Inflammatory macrophage (primary cell): ENCODE measurements at places on chromosomes 3 and 15.

DNA sequence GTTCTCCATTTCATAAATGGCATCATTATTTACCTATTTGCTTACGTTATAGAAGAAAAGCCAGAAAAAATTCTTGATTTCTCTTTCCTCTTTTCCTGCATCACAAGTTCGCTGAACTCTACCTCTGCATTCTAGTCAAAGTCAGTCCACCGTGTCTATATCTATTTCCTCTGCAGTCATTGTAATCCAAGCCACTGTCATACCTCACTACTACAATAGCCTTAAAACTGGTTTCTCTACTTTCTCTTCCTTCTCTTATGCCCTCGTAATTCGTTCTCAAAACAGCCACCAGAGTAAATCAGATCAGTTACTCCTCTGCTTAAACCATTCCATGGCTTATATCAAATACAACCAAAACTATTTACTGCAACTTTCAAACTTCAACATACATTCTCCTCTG, 13.4 kb upstream of the FAM81A start:
- no peak for DNase-seq

GRCh38 chr15:40793216-40793989, 13.5 kb upstream of the ZFYVE19 start:
- DNase-seq: peak; percentile 12

GRCh38 chr15:29860872-29861271, 38.6 kb upstream of the TJP1 start:
- DNase-seq: no peak

DNA sequence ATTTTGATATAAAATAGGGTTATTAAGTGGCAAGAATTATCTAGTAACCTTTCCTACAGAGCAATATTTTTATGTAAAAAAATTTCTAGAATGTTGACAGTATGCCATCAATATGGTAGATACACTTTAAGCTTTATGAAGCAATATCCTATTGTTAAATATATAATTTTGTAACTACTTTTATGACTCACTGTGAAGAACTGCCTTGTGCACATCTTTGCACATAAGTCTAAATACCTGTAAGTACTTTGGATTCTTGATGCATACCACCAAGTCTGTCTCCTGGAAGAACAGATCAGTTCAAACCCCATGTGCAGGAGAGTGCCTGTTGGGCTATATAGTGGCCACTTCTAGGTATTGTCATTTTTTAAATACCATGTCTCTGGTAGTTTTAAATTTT, 205.7 kb upstream of the EIF1B start:
- DNase-seq: no peak

DNA sequence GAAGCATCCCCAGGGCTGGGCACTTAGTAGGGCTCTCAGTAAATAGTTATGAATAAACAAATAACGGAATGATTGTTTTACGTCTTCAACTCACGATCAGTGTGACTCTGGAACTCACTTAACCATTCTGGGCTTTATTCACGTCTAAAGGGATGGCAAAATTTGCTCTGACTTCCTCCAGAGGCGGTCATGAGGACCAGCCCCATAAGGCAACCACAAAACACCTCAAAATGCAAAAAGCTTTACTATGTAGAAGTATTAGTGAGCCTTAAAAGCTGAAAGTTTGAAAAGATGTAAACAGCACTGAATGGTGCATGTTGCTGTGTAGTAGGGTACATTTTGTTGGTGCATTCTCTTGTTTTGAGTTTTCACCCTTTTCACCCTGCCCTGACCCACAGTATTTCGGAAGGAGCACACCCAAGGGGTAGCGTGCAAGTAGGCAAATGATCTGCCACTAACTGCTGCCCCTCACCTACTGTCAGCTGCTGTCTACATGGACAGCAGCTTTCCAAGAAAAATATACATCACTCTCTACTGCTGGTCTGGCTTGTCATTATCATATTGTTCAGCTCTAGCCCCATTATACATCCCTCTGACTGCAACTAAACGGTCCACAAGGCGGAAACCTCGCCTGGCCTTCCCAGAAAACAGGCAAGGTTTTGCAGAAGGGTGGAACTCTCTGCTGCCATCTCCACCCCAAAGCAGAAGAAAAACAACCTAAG, 308.5 kb upstream of the PROK2 start:
- no peak for DNase-seq

GRCh38 chr3:151673974-151674373, 59.8 kb upstream of the AADACL2 start:
- DNase-seq: no peak

GRCh38 chr15:42733027-42733426, 3.9 kb downstream of the CDAN1 start:
- DNase-seq: no peak

- DNase-seq: no peak
Observed at GRCh38 chr3:115695090-115695489, 71.8 kb downstream of the GAP43 start.

DNA sequence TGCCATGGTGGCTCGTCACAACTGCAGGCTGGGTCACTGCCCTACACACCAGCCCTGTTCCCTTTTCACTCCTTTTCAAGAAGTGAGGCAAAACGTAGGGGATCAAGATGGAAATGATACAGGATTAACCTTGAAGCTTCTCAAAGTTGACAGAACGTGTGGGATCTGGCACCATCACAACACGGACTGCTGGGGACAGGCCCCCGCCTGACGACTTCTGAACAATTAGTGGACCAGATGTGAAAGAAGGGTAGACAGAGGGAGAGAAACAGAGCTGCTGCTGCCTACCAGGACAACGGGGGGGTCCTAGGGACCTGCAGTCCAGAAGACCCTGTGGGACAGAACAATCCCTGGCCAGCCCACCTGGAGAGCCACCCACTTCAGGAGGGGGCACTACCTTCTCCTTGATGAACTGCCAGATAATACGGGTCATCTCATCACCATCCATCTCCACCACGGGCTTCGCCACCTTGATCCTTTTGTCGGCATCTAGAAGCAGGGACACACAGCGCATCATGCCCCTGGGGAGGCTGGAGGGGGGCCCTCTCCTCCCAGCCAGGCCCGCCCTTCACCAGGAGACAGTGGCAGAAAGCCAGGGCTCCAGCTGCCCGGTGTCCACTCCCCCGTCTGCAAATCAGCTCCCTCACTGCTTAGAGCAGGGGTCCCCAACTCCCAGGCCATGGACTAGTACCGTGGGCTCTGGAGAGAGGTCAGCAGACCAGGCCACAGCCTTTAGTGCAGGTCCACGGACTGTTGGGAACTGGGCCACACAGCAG, 10.9 kb downstream of the IDH2 start:
- no peak for DNase-seq

DNA sequence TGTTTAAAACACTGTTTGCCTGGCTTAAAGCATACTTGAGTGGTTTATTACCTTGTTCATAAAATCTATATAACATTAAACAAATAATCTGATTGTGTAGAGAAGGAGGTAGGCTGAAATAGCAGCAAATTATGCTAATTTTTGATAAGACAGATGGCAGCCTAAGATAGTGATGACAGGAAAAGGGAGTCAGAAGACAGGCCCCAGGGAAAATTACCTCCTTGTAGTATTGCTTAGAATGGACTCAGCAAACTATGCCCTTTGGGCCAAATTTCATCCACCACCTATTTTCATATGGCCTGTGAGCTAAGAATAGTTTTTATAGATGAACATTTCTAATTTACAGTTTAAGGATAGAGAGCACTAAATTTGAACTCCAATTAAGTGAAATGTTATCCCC, 37.8 kb downstream of the CHD2 start:
- DNase-seq: no peak

GRCh38 chr3:112327371-112327951, 5.5 kb upstream of the CD200 start:
- peak; percentile 65 for DNase-seq

GRCh38 chr15:34206011-34206410, 3.9 kb downstream of the KATNBL1 start:
- DNase-seq: no peak

- no peak for DNase-seq
Observed at GRCh38 chr3:130733236-130733875, 13.3 kb downstream of the PIK3R4 start.

DNA sequence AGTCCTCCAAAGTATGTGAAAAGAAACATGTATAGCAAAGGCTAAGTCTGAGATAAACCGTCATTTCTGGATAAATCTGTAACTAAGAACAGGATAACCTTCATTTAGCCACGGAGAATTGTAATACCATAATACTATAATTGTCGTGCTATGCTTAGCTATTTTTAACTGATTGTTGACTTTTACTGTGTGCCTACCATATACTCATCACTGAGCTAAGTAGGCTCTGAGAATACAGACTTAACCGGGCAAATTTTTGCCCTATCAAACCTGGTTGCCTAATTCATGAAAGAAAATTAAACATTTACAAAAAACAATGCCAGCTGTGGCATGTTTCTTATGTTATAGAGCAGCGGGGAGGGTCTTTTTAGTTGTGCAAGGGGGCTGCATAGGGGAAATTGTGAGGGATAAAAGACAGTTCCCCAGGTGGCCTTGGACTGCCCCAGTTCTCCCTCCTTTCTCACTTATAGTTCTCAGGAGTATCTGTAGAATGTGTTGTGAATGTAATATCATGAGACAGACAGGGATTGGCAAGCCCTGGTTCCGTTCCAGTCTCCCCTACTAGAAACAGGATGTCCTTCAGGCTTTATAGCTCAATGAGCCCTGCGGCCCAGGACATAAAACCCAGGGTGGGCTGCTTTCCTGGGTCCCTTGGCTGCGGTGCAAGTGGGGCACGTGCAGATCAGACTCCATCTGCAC, 318.5 kb downstream of the GBE1 start:
- DNase-seq: no peak

DNA sequence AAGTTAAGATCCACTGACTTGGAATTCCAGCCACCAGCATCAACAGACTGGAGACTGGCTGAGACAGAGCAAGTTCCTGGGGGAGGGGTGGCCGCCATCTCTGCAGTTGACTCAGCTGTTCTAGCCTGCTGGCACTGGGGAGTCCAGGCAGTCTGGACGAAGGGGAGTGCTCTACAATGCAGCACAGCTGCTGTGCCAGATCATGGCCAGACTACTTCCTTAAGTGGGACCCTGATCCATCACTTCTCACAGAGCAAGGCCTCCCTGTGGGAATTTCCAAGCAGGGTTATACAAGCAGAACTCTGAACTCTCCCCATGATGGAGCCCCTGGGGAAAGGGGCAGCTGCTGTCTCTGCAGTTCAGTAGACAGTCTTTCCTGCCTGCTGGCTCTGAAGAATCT, 35.2 kb downstream of the PYGO1 start:
- no peak for DNase-seq

GRCh38 chr3:194449913-194450312, 36.9 kb downstream of the ATP13A3 start:
- DNase-seq: no peak

DNA sequence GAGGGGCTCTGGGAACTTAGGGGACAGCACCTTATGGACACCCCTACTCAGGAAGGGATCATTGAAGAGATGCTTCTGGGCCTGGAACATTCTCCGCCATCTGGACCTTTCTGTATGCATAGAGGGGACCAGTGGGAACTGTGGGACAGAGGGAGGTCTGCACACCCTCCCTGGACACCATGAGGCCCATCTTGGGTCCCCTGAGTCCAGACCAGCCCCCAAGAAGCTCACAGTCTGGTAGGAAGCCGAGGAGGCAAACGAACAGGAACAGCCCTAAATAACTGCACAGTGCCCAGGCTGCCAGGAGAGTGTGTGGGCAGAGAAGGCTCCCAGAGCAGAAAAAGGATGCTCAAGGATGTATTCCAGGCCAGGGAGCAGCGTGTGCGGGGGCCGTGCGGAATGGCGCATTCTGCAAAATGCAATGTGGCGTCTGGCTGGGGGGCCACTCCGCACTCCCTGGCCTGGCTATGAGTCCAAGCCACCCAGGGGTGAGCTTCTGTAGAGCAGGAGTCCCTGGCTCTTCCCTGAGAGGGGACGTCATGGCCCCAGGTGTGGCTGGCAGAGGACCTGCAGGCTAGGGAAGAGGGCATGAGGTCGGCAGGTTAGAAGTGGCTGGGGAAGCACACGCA, 24.5 kb upstream of the KLF13 start:
- DNase-seq: no peak

GRCh38 chr15:78605201-78605600, 15.6 kb downstream of the CHRNA3 start:
- DNase-seq: no peak

DNA sequence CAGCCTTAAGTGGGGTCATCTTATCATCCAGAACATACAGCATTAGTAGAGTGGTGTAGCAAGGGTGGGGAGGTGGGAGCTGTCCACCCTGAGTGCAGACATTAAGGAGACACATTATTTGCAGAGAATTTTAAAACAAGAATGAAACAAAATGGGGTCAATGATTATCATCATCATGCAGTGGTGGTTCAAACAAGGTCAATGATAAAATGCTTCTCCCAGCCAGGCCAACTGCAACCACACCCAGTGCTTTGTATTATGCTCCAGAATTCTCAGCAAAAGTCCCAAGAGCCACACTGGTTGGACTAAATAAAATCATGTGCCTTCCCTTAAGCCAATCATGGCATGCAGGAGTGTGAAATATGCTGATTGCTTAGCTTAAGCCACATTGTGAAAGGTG, 96.7 kb upstream of the FHIT start:
- DNase-seq: no peak

DNA sequence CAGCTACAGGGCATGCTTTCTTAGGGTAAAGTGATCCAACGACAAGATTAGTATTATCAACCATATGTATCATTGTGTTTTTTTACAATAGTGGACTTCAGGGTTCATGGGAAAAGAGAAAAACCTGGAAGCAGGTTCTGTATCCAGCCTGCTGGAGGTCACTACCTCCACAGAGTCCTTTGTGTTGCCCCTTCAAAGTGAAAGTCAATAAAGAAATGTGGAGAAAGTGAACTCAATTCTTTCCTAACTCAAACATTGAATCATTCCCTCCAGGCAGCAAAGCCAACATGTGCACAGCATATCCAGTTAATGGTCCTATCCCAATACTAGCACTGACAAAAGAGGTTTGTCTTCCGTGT, 45.4 kb downstream of the FGF7 start:
- DNase-seq: no peak

- DNase-seq: no peak
Observed at GRCh38 chr3:72746430-72747411, 101.5 kb downstream of the SHQ1 start.

- no peak for DNase-seq
Observed at GRCh38 chr15:89089316-89090230, 1.3 kb downstream of the ABHD2 start.
